Activated B cell treated with CpG ODN at 0.5 μM for 24 hours (primary cell): ENCODE measurements at places on chromosomes 5 and 9. TPM values are rescaled to one million over a fixed set of nuclear protein-coding genes. Genes with fewer than 3 reads are reported as not detected.
A peak's percentile ranks its signal among the peaks of the same experiment; 100 is the strongest.

GRCh38 chr5:149824120-149824519, 94.0 kb downstream of the PPARGC1B start:
- H3K4me3 ChIP-seq = no peak overlapping the region
- H3K27me3 ChIP-seq = no peaks in the 10 kb centered on the region
- H3K36me3 ChIP-seq = peaks cover 20% of the 10 kb centered on the region
- H3K4me1 ChIP-seq = peaks cover 2% of the 10 kb centered on the region

- H3K27ac ChIP-seq = no peak overlapping the region
- no peaks in the 10 kb centered on the region for H3K36me3 ChIP-seq
- DNase-seq = no peak
Observed at GRCh38 chr9:4050916-4051315, 249.0 kb downstream of the GLIS3 start.

GRCh38 chr5:4570047-4570995, 569.8 kb upstream of the ADAMTS16 start:
- no peaks in the 10 kb centered on the region for H3K36me3 ChIP-seq
- H3K4me1 ChIP-seq = no peaks in the 10 kb centered on the region
- no peak overlapping the region for H3K4me3 ChIP-seq
- DNase-seq = no peak

Gene OR13C3
- not detected in 2 replicates for total RNA-seq

DNA sequence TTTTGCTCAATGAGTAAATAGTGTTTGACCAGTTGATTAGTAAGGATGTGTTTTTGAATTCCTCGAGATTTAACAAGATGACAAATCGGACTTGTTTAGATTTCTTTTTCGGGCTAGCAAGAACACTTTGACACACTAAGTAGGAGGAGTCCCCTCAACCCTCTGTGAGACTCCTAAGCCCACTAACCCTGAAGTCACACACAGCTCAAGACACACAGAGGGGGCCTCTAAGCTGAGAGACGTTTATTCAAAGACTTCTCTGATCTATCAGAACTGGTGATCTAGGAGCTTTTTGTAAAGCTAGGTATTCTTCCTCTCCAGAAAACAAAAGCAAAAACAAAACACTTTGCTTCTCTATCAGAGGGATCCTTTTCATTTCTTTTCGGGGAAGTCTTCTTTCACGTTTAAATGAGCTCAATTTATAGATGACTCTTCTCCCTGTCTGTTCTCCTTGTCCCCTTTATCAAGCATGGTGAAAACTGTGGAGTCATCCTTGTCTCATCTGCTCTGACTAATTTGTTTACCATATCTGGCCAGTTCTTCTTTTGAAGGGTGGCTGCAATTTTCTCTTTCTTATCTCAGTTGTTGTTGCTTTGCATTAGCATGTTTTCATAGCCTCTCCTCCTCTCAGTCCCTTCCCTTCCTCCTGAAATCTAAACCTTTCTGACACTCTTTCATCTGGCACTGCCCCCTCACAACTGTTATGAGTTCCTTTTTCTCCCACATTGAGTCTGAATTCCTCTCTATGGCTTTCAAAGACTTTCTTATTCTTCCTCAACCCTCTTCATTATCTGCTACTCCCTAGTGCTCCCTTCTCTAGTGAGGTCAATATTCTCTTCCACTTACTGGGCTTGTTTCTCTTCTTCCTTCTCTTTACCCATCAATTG, 68.5 kb upstream of the RAI14 start:
- no peak overlapping the region for H3K27ac ChIP-seq
- DNase-seq = no peak
- H3K36me3 ChIP-seq = no peaks in the 10 kb centered on the region
- H3K27me3 ChIP-seq = peaks cover 10% of the 10 kb centered on the region
- no peak overlapping the region for H3K4me3 ChIP-seq

DNA sequence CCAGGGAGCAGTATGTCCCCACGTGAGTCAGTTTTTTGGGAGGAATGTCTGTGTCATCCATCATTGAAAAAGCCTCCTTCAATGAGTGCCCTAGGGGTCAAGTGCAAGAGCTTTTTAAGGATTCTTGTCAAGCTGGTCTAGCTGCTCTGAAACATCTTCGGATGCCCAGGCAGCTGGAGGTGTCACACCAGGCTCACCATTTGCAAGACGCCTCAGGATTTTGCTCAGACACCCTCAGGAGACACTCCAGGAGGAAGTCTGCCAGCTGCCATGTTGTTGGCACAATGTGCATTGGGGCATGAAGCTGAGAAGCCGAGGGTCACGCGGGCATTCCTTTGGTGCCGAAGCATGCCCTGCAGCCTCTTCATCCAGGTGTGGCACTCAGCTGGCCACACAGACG, 111.1 kb upstream of the S1PR3 start:
- no peak for DNase-seq
- no peaks in the 10 kb centered on the region for H3K36me3 ChIP-seq
- H3K27ac ChIP-seq = no peak overlapping the region
- H3K27me3 ChIP-seq = peaks cover 3% of the 10 kb centered on the region
- H3K4me3 ChIP-seq = no peak overlapping the region
- H3K4me1 ChIP-seq = peaks cover 13% of the 10 kb centered on the region

DNA sequence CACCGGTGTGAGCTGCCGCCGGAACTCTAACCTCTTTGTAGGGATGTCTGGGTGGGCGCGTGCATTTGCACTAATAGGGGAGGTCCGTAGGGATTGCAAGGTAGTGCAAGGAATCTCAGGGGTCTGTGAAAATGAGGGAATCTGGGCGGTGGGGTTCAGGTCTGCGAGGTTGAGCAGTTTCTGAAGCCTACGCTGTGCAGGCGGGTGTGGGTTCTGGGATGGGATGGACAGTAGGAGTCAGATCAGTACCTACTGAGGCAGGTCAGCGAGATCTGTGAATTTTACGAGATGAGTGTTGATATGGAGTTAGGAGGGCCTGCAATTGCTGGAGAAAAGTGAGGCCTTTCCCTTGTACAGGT, 856 bp upstream of the ATOSB start:
- no peaks in the 10 kb centered on the region for H3K27me3 ChIP-seq
- H3K4me3 ChIP-seq = peak overlapping the region; percentile 96
- H3K36me3 ChIP-seq = no peaks in the 10 kb centered on the region
- DNase-seq = no peak
- peak overlapping the region; percentile 94 for H3K27ac ChIP-seq
- peaks cover 48% of the 10 kb centered on the region for H3K4me1 ChIP-seq

GRCh38 chr9:69574057-69574456, 98.1 kb downstream of the APBA1 start:
- H3K27me3 ChIP-seq = no peaks in the 10 kb centered on the region
- H3K36me3 ChIP-seq = no peaks in the 10 kb centered on the region
- no peaks in the 10 kb centered on the region for H3K4me1 ChIP-seq
- no peak overlapping the region for H3K4me3 ChIP-seq
- H3K27ac ChIP-seq = no peak overlapping the region
- no peak for DNase-seq

GRCh38 chr9:72592502-72593403, 71.3 kb downstream of the TMC1 start:
- peaks cover 2% of the 10 kb centered on the region for H3K27me3 ChIP-seq
- H3K4me1 ChIP-seq = peaks cover 4% of the 10 kb centered on the region
- no peaks in the 10 kb centered on the region for H3K36me3 ChIP-seq
- H3K4me3 ChIP-seq = no peak overlapping the region

DNA sequence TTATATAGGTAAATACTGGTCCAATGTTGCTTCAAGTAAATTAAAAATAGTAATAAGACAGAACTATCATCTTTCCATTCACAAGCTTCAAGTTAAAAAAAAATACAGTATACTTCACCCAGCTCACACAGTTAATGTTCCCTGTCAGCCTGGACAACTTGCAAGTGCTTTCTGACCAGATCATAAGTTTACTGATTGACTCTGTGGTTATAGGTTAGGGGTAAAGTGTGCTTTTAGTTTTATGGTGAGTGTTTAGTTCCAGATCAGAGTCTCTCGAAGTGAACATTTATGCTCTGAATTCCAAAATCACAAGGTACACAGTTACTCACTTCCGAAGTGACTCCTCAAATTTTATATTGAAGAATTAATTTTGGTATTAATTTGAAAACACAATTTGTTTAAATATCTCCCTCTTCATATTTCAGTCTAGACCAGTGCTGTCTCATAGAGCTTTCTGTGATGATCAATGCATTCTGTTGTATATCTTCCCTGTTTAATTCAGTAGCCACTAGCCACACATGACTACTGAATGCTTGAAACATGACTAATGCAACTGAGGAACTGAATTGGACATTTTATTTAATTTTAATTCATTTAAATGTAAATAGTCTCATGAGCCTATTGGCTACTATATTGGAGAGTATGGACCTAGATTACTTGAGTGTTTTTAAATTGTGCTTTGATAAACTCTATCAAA, 90.7 kb downstream of the MEF2C start:
- no peak overlapping the region for H3K4me3 ChIP-seq
- H3K36me3 ChIP-seq = peaks cover 58% of the 10 kb centered on the region
- peaks cover 51% of the 10 kb centered on the region for H3K4me1 ChIP-seq
- H3K27me3 ChIP-seq = no peaks in the 10 kb centered on the region
- H3K27ac ChIP-seq = peak overlapping the region; percentile 57

DNA sequence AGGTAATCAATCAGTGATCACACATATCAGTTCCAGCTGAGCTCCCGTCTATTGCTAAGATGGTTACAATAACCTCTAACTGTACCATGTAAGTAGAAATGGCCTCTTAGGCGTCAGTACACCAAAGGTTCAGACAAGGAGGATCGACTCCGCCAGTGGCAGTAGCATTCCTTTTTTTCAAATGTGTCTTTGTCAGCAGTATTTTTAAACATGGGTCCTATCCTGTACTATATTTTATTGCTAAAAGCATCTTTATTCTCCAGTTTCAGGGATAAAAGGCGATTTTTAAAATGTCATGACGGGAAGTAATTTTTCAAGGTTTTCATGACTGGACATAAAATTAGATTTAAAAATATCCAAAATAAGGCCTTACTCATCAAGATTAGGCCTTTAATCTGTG, 64.8 kb upstream of the TBCA start:
- peaks cover 23% of the 10 kb centered on the region for H3K27me3 ChIP-seq
- no peak for DNase-seq
- no peak overlapping the region for H3K27ac ChIP-seq
- H3K4me1 ChIP-seq = peaks cover 10% of the 10 kb centered on the region

Gene SLC6A19
- not detected in 2 replicates for total RNA-seq

- peaks cover 4% of the 10 kb centered on the region for H3K4me1 ChIP-seq
- no peaks in the 10 kb centered on the region for H3K36me3 ChIP-seq
- no peak overlapping the region for H3K27ac ChIP-seq
- no peak overlapping the region for H3K4me3 ChIP-seq
- no peak for DNase-seq
Observed at GRCh38 chr5:80036615-80037014, 1.5 kb downstream of the THBS4 start.

DNA sequence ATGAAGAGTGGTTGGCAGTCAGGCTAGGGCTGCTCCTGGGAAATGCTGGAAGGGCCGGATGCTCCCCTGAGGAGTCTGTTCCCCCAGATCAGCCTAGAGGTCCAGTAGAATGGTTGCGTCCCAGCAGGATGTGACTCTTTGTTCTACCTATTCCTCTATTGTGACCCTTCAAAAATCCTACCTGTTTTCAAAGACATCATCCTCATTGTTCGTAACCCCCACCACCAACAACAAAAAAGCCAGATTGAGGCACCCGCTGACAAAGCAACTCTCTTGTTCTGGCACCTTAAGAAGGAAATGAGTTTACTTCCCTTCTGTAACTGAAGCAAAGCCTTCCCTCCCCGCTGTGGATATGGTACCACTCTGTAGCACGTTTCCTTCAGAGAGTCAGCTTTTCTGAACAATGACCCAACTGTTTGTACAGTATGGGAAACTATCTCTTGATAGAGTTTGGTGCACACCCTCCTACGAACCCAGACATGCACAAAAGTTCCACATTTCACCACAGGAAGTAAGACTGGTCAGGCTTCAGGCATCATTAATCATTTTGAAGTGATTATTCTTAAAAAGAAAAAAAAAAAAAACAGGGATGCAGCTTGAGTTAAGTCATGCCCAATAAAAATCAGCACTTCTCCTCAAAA, 207.2 kb downstream of the ENC1 start:
- no peak for DNase-seq
- H3K4me3 ChIP-seq = no peak overlapping the region
- no peaks in the 10 kb centered on the region for H3K36me3 ChIP-seq
- H3K27ac ChIP-seq = no peak overlapping the region

- H3K4me1 ChIP-seq = no peaks in the 10 kb centered on the region
- H3K27ac ChIP-seq = no peak overlapping the region
- H3K36me3 ChIP-seq = no peaks in the 10 kb centered on the region
- H3K4me3 ChIP-seq = no peak overlapping the region
- DNase-seq = no peak
Observed at GRCh38 chr5:154559398-154560276, 81.6 kb upstream of the HAND1 start.

DNA sequence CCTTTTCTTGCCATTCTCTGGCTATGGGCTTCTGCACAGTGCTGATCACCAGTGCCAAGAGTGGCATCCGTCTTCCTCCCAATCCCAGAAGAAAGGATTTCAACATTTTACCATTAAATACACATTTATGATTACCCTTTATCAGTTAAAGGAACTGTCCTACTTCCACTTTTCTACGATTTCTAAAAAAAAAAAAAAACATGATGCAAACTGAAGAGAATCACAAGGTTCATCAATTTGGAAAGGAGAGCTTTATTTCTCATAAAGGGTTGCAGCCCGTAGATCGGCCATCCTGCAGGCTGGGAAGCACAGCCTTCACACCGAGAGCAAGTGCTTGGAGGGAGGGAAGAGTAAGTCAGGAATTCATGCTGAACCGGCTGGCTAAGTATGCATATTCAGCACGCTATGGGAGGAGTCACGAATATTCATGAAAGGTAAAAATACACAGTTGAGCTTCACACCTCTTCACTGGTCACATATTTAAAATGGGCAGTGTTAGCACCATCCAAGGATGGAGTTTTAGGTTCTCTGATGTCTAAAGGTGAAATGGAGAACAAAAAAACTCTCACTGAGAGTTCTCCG, 52.5 kb upstream of the SEMA4D start:
- H3K27me3 ChIP-seq = peaks cover 2% of the 10 kb centered on the region
- H3K36me3 ChIP-seq = peaks cover 3% of the 10 kb centered on the region
- no peak for DNase-seq
- H3K27ac ChIP-seq = no peak overlapping the region
- peaks cover 8% of the 10 kb centered on the region for H3K4me1 ChIP-seq

Gene BHMT
- not detected in 2 replicates for total RNA-seq

- no peaks in the 10 kb centered on the region for H3K4me1 ChIP-seq
- no peak for DNase-seq
- no peak overlapping the region for H3K27ac ChIP-seq
- H3K4me3 ChIP-seq = no peak overlapping the region
- H3K27me3 ChIP-seq = peaks cover 15% of the 10 kb centered on the region
- no peaks in the 10 kb centered on the region for H3K36me3 ChIP-seq
Observed at GRCh38 chr5:176181271-176181855, 56.9 kb upstream of the SIMC1 start.

DNA sequence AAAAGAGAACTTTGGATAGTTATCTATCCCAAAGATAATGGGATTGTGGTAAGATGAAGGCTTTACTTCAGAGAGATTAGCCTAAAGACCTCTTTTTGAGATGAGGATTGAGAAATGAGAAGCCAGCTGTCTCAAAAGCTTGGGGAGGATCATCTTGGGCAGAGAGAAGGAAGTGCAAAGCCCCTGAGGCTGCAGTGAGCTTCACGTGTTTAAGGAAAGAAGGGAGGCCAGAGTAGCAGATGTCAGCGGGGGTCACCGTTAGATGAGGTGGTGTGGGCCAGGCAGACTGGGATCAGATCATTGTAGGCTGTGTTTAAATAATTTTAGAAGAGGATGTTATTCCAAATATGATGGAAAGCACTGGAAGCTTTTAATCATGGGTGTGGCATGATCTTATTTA, 270.1 kb downstream of the ARHGEF28 start:
- H3K4me3 ChIP-seq = no peak overlapping the region
- DNase-seq = no peak
- peaks cover 5% of the 10 kb centered on the region for H3K4me1 ChIP-seq
- H3K27me3 ChIP-seq = peaks cover 27% of the 10 kb centered on the region

Gene OLFML2A
- total RNA-seq = 0.73 and 0.78 TPM in 2 replicates

Gene CPEB4
- total RNA-seq = 26.9 and 30.0 TPM in 2 replicates
